ENCODE measurements at places on chromosomes 6 and 20.
A peak's percentile ranks its signal among the peaks of the same experiment; 100 is the strongest.

DNA sequence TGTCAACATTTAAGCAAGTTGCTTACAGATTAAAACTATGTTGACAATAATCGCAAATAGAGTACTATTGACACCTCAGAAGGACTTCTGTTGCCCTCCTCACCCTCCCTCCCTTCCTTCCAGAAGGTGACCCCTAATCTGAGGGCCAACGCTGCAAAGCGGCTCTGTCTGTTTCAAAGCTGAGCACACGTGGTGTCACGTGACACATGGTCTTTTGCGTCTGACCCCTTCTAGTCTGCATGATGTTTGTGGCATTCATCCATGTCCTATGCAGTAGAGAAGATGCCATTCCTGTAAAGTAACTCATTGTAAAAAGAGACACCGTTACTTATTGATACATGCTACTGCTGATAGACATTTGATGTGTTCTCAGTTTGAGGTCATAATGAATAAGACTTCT lies 182.3 kb downstream of the THBS2 start:
- no peak for DNase-seq

GRCh38 chr6:91678679-91679446 lies 1092.0 kb upstream of the MAP3K7 start:
- no peak for DNase-seq

DNA sequence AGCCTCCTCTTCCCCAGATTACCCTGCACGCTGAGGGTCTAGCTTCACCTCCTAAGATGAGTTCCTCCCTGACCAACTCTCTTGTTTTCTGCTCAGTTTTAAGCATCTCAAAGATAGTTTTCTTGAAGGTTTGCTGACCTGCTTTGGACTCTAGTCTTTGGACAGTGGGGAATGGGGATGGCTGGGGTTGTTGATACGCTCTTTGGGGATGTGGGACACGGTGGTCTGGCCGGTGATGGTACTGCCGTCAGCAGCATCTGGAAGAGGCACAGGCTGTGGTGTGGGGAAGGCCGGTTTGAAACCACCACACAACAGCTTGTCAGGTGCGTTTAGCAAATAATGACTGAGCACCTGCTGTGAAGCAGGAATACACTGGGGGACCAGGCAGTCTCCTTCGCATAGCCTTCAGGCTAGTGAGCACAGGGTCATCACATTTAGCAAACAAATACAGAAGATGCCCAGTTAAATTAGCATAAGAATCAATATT lies 94.1 kb downstream of the TMEM242 start:
- no peak for DNase-seq

- no peak for DNase-seq
These were observed 1.5 kb downstream of the RBM38 start for GRCh38 chr20:57392512-57393271.

- no peak for DNase-seq
These were observed 11.4 kb downstream of the PKIG start for GRCh38 chr20:44593751-44594150.

DNA sequence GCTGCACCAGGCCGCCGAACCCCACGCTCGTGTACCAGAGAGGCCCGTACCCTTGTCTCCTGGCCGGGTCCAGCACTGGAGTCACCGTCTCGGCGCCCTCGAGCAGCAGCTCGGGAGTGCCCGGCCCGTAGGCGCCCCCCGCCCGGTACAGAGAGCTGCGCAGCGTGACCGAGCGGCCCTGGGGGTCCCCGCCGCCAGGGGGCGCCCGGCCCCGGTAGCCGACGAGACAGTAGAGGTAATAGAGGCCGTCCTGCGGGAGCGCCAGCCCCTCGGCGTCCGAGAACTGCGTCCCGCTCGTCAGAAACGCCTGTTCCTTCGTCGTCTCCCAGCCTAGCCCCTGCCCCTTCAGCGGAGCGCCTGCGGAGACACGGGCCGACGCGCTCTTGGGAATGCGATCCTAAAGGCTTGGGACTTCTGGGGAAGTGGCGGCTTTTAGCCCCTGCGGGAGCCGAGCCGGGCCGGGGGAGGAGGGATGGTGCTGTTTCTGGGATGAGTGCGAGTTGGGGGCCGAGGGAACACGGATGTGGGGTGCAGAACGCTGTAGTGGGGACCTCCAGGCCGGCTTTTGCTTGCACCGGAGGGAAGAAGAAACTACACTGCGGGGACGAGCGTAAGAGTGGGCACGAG lies 1.3 kb downstream of the LTB start:
- DNase-seq: peak; percentile 81

DNA sequence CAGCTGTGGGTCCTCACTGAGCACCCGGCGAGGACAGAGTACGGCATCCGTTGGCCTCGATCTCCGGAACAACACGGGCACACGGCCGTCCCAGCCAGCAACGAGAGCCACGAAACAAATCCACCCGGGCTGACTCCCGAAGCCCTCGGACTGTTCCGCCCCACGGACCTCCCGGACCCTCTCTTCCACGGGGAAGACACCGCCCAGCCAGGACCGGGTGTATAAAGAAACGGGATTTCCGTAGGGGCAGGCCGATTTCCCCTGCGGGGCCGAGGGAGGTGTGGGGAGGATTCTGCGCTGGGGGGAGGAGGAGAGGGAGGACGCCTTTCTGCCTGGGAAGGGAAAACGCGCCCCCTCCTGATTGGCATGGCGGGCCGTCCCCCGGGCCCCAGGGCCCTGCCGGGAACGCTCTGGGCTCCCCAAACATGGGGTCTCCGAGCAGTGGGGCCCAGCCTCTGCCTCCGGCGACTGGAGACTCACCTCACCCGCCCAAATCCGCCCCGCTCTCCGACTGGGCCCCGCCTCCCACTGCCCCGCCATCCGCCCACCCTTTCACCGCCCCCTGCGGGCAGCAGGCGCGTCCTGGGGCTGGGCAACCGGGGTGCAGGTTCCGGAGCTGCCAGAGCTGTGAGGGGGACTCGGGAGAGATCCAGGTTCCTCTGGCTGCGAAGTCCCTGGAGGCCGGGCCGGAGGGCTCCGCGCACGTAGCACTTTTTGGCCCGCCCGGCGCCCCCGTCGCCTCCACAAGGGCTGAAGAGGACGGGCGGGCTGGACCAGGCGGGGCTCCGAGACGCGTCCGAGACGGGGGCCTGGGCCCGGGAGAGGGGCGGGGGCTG lies 679 bp upstream of the PPDPF start:
- peak; percentile 59 for DNase-seq

- DNase-seq: no peak
These were observed 444.8 kb downstream of the CDKAL1 start for GRCh38 chr6:20979076-20979475.

GRCh38 chr6:161414707-161415106 lies 140.8 kb upstream of the AGPAT4 start:
- no peak for DNase-seq

DNA sequence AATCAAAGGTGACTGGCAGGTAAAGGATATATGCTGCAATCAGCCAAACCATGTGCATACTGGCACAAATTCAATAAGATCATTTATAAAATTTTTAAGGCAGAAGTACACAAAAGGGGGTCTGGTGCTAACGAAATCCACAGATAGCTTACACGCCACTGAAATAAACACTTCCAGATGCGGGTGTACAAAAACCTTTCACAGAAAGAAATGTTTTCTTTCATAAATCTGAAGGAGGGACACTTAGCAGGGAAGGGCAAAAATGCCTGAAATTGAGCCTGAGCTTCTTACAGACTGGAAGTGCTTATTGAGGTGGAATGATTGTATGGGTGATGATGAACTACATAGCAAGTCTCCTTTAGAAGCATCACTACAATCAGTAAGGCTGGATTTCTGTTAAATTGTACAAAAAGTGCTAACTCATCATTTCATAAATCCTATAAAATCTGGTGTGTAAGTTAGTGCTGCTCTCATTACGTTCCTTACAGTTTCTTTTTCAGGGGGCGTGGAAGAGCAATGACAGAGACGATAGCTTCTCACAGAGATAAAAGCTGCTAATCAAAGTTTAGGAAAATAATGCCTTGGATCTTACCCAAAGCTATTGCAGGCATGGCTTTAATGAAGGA lies 409.3 kb upstream of the RUNX2 start:
- no peak for DNase-seq

DNA sequence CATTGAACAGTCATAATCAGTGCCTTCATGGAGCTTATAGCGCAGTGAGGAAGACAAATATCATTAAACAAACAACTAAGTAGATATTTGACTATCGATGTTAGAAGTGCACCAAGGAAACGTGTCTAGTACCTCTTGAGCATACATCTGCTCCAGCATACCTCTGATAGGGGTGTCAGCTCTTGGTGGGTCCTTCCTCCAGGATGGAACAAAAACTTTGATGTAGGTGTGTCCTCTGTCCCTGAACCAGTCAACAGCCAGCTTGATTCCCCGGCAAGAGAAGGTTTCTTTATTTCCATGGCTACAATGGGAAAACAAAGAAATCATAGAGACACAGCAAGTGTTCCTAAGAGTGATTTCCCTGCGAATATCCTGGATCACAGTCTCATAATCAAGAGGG lies 23.1 kb downstream of the ZC3H12D start:
- no peak for DNase-seq

DNA sequence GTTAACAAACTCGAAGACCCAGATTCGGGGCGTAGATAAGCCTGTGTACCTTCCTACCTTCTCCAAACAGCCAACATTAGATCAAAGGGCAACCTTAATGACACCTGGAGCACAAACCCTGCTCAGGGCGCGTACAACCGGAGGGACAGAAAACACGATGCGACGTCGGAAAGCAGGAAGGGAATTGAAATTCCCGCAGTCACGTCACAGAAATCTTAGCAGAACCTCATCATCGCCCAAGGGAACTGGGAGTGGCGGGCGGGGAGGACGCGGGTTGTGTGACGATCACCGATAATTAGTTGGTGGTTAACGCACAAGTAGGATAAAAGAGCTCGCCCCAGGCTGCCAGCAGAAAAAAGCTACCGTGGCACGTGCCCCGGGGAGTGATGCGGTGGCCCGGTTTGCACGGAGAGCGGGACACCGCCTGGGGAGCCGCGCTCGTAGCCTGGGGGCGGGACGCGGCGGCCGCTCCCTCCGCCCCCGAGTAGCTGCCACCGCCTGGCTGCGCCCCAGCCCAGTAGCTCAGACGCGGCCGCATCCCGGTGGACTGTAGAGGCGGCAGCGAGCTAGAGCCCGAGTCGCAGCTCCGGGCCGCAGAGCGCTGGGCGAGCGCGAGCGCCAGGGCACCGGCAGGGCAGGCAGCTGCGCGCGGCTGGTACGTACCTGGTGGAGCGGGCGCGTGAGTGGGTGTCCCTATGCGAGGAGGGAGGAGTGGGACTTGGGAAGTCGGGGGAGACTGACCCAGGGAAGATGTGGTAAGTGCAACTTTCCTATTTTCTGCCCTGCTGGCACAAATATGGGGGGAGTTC lies at the start of gene PKIB:
TSS of gene PKIB (plus strand) at position 525 of the 809 bp plus-strand sequence. CDS start 107,390 bp downstream, outside the sequence.
- peak; percentile 79 for DNase-seq

- DNase-seq: no peak
These were observed 25.8 kb downstream of the MKKS start for GRCh38 chr20:10408108-10408813.

GRCh38 chr6:8888468-8888867 lies 453.1 kb upstream of the SLC35B3 start:
- peak; percentile 2 for DNase-seq

- no peak for DNase-seq
These were observed 654.1 kb upstream of the MARCKS start for GRCh38 chr6:113202852-113203714.

DNA sequence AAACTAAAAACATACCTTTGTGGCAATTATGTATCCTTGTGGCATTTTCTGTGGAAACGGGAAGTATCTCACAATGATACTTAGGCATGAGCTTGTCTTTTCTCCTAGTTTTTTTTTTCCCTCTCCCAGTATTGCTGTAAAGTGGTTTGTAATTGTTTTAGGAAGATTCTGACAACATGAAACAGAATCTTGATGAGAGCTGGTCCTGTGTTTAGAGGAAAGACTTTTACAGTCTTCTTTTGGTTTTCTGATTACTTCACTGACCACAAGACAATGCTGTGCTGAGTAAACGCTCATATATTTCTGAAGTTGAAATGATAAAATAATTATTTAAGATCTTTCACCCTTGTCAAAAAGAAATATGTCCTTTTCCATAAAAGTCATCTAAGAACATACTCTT lies 201.2 kb downstream of the FOXC1 start:
- DNase-seq: no peak

- DNase-seq: no peak
These were observed 24.8 kb upstream of the PHACTR3 start for GRCh38 chr20:59579404-59580145.

DNA sequence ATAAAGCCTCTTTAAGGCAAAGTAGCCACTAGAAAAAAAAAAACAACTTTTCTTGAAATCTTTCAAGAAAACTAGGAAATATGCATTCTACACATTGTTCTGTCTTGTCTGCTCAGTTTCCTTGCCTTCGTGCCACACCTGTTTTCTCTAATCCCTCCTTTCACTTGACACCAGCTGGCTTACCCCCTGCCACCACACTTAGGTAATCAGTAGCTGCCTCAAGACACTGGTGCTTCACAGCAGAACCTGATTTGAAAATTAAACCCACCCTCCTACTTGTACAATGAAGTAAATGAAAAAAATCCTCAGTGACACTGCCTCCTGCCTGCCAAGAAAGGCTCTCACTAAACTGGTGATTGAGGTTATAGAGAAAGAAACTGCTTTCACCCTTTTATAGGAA lies 45.8 kb upstream of the SCML4 start:
- DNase-seq: no peak

DNA sequence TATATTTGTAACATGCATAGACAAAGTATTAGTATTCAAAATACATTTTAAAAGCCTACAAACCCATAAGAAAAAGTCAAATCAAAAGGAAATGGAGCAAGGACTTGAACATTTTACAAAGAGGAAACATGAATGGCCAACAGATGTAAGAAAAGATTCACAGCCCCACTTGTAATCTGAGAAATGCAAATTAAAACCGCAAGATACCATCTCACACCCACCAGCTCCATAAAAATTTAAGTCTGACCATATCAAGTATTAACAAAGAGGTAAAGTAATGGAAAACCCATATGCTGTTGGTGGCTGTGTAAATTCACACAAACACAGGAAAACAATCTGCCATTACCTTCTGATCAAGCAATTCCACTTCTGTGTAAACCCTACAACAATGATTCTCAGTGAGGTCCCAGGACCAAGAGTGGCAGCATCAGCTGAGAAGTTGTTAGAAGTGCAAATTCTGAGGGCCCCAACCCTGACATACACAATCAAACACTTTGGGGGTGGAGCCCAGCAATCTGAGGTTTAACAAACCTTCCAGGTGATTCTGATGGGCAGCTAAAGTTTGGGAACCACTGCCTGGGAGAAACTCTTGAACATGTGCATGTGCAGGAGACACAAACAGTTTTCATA lies 30.9 kb downstream of the BCL2L1 start:
- DNase-seq: peak; percentile 46
